SHP77 treated with DMSO at 0.1 percent for 48 hours (cell line): ENCODE measurements at places on chromosomes 5 and 9.

DNA sequence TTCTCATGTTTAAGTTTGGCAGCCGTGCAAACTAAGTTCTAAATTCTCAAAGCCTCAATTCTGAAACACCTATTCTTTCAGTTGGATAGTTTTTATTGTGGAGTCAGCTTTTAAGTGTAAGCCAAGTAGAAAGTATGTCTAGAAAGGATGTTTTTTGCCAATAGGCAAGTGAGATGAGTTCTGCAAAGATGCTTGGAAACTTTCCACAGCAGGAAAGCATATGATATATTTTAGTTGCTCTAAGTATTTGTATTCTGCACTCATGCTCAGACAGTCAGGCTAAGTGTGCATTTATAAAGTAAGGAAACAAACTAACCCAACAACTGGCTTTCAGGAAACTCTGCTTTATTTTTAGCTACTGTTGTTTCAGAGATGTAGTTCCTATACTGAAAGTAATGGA lies 67.3 kb upstream of the CDH18 start:
- no peak for DNase-seq

- DNase-seq, result no peak
Observed at GRCh38 chr9:87497080-87497603, 525 bp upstream of the DAPK1 start.

DNA sequence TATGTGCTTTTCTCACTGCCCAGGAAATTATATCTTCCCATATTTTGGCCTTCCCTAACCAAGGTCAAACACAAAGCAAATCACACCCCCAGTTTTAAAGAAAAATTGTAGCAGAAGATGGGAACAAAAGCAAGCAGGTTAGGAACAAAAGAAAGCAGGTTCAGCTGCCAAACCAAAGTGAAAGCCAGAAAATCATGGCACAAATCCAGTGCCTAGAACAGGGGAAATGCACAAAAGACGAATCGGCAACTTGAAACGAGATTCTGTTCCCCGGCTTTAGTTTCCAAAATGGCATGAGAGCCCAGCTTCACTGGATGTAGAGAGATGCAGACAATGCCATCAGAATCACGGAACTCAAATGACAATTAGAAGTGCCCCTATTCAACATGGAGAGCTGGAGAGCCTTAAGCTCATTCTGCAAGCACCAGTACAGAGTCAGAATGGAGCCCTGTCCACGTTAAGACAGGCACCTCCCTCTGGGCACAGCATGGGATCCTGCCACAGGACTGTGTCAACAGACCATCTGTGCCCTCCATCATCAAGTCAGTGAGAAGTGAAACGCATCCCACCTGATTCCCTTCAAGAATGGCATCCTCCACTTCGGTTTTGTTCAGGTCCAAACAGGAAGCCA lies 13.8 kb downstream of the DNAH5 start:
- DNase-seq, result no peak

GRCh38 chr9:109115931-109116526 lies 3.7 kb downstream of the TMEM245 start:
- no peak for DNase-seq

DNA sequence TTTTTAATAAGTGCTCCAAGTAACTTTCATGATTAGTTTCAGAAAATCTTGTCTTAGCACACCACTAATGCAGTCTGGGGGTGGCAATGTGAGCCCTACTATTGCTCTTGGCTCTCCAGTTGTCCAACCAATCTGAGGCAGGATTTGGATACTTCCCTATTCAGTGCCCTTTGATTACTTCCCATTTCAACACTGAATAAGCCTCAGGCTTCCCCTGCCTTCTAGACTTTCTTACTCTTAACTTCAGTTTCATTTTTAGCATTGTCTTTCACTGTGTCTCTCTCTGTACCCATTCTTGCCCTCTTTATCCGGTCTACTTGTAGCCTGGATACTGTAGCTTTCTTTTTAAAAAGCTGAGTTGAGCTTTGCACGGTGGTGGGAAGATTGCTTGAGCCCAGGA lies 186.1 kb downstream of the C9orf152 start:
- DNase-seq, result no peak

DNA sequence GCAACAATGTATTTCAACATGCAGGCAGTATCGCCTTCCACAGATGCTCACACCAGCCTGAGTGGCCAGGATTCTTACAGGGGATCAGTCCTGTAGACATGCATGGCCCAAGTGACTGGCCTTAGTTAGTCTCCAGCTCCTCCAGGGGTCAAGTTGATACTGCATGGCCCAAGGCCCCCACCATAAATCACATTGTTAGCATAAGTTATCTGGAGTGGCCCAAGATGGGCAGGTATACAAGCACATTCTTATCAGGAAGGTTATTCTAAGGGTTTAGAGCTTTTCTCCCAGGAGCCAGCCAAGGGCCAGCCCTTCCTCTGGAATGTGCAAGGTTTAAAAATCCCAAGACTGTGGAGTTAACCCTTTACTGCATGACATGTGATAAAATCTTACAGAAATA lies 230.9 kb upstream of the NFIL3 start:
- DNase-seq, result no peak

DNA sequence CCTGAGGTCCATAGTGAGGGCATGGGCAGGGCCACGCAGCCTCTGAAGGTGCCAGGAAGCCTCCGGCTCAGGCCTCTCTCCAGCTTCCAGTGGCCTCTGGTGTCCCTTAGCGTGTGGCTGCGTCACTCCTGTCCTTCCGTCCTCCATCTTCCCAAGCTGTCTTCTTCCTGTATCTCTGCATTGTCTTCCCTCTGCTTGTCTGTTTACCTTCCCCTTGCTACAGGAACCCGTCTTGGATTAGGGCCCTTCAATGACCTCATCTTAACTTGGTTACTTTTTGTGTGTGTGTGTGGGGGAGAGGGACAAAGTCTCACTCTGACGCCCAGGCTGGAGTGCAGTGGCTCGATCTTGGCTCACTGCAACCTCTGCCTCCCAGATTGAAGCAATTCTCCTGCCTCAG lies 14.4 kb downstream of the ASS1 start:
- no peak for DNase-seq
